Motor neuron (in vitro differentiated cells): ENCODE measurements at places on chromosomes 5 and 9. TPM values are rescaled to one million over a fixed set of nuclear protein-coding genes. Genes with fewer than 3 reads are reported as not detected.

GRCh38 chr9:91243029-91243428 is 118.7 kb downstream of the AUH start:
- no peak for ATAC-seq

ZNF462 gene
- 0.66 and 0.79 TPM in 2 replicates for total RNA-seq

GRCh38 chr9:129352146-129352865 is 174.2 kb upstream of the IER5L start:
- ATAC-seq, result peak; percentile 45

DNA sequence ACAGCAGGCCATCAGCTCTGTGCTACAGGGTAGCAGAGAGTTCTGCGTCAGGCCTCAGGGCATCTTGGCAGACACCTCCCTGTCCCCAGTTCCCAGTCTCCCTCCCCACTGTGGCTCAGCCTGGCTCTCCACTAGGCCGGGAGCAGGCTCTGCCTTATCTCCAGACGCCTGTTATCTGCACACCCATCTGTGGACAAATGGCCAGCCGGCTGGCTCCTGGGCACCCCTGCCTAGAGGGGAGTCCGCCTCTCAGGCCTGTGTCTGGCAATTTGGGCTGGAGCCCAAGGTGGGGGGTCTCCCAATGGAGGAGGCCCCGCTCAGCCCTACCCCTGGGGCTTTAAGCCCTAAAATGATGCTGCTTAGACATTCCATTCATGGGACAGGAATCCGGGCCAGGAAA is 39.2 kb upstream of the HAND1 start:
- no peak for ATAC-seq

DMRTA1 gene
- total RNA-seq, result 0.95 and 1.2 TPM in 2 replicates

DNA sequence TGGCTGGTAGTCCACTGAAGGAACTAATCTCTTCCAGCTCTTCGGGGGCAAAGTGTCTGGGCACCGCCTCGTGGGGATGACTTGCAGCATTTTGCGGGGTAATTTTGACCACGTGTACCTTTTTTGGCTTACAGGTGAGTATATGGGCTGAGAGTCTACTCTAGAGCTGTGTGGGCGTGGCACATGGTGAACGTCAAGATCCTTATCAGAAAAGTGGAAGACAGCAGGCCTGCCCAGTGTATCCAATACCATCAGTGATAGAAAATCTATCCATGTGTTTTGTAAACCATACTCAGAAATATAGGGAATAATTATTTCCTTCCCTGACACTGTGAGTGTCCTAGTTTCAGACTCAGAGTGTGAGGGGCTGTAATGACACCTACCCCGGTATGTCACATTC is 148.5 kb downstream of the SLIT3 start:
- no peak for ATAC-seq
